ENCODE measurements at places on chromosomes 2 and 18.

GRCh38 chr2:201839727-201840126 is 33.4 kb downstream of the CDK15 start:
- DNase-seq = no peak

DNA sequence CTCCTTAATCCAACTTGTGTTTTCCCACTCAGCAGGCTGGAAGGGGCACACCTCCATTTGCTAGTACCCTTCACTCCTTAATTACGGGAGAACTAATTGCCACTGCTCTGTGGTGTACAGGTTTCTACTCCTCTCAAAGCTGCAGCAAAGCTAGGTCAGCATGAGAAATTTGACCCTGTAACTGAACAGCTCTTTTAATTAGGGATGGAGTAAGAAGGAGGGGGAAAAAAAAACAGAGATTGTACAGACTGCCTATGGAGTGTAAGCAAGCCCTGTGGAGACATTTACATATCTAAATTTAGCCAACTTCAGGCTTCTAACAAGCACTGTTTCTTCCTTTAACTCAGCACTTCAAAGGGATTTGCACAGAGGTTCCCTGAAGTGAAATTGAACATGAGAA is 629.7 kb upstream of the SETBP1 start:
- DNase-seq = no peak

DNA sequence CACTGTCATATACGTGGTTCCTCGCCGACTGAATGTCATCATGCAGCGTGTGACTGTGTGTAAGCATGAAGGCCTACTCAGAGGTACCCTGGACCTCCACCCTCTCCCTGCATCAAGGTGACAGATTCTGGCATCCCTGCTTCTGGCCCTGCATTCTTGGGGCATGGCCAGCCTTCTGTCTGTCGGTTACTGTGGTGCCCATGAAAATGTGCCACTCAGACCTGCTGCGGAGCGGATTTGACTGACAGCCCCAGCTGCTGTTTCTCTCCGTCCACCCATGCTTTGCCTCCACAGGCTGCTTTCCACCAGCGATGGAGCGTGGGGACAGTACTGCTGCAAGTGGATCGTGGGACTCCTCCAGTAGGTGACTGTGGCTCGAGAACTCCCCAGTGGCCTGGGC is 9.6 kb downstream of the TMEM177 start:
- DNase-seq = no peak

- DNase-seq = peak; percentile 47
Observed at GRCh38 chr2:74481961-74482800, 617 bp downstream of the CCDC142 start.

- DNase-seq = no peak
Observed at GRCh38 chr2:126482582-126483464, 173.1 kb upstream of the GYPC start.

DNA sequence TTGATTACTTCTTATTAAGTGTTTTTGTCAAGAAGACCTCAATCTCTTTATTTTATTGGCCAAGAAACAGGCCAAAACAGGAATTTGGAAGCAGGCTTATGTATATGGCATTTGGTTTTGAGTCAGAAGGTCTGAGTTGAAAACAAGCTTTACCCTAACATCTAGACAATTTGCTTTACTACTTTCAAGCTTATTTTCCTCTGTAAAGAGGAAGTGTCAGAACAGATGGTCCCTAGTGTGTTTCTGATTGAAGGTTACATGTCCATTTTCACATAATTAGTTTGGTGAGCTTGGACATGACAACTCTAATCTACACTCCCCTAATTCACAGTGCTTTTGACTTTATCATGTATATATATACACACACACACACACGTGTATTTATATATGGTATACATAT is 19.8 kb upstream of the MAP4K4 start:
- no peak for DNase-seq

GRCh38 chr2:206260188-206261012 is 14.1 kb upstream of the ZDBF2 start:
- no peak for DNase-seq

GRCh38 chr2:83068714-83069113 is 1390.4 kb downstream of the SUCLG1 start:
- no peak for DNase-seq

GRCh38 chr2:128159437-128159836 is 68.4 kb downstream of the UGGT1 start:
- DNase-seq = no peak

Measured in CD4-positive, alpha-beta T cell treated with Interferon alpha-2 for 1 hour (primary cell).